ENCODE measurements at places on chromosomes 12 and 14. TPM values are rescaled to one million over a fixed set of nuclear protein-coding genes. Genes with fewer than 3 reads are reported as not detected.

- DNase-seq, result no peak
- no peak overlapping the region for H3K4me3 ChIP-seq
- no peaks in the 10 kb centered on the region for H3K4me1 ChIP-seq
Observed at GRCh38 chr12:97520106-97520505, 57.5 kb downstream of the RMST start.

GRCh38 chr14:57612946-57613345, 119.3 kb upstream of the CCDC198 start:
- H3K4me1 ChIP-seq, result no peaks in the 10 kb centered on the region
- no peak overlapping the region for H3K27ac ChIP-seq
- no peak for DNase-seq
- no peak overlapping the region for H3K4me3 ChIP-seq
- peaks cover 3% of the 10 kb centered on the region for H3K27me3 ChIP-seq
- no peaks in the 10 kb centered on the region for H3K36me3 ChIP-seq

CLEC6A gene
- total RNA-seq, result not detected

DNA sequence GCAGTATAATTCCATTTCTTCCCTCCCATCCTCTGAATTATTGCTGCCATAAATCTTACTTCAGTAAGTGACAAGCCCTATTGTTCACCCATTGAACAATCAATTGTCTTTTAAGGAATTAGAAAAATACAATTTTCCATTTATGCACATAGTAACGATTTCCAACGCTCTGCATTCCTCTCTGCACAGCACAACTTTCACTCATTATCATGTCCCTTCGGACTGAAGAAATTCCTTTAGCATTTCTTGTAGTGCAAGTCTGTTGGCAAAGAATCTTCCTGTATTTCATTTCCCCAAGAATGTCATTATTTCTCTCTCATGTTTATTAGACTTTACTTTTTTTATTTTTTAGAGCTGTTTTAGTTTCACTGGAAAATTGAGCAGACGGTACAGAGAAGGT, 252.1 kb upstream of the RTL1 start:
- no peak overlapping the region for H3K4me3 ChIP-seq
- H3K4me1 ChIP-seq, result peaks cover 2% of the 10 kb centered on the region
- peaks cover 29% of the 10 kb centered on the region for H3K27me3 ChIP-seq
- no peaks in the 10 kb centered on the region for H3K36me3 ChIP-seq
- H3K27ac ChIP-seq, result no peak overlapping the region

DNA sequence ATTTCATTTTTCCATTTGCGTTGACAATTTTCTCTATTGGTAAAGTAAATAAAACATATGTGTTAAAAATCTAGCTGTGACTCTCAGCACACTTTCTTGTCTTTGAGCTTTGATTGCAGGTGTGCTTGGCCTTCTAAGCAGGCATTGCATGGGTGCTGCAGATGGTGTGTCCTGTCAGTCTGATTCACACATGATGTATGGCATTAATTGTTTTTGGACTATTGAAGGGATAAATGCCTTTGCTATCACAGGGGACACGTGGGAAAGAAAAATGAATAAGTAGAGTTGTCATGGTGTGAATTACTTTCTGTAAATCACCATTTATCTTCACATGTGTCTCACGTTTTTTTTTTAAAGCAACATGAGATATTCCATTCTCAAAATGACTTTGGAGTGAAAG, 211.3 kb upstream of the NAV3 start:
- no peaks in the 10 kb centered on the region for H3K4me1 ChIP-seq
- no peaks in the 10 kb centered on the region for H3K36me3 ChIP-seq
- H3K4me3 ChIP-seq, result no peak overlapping the region
- no peak overlapping the region for H3K27ac ChIP-seq
- H3K27me3 ChIP-seq, result no peaks in the 10 kb centered on the region

DNA sequence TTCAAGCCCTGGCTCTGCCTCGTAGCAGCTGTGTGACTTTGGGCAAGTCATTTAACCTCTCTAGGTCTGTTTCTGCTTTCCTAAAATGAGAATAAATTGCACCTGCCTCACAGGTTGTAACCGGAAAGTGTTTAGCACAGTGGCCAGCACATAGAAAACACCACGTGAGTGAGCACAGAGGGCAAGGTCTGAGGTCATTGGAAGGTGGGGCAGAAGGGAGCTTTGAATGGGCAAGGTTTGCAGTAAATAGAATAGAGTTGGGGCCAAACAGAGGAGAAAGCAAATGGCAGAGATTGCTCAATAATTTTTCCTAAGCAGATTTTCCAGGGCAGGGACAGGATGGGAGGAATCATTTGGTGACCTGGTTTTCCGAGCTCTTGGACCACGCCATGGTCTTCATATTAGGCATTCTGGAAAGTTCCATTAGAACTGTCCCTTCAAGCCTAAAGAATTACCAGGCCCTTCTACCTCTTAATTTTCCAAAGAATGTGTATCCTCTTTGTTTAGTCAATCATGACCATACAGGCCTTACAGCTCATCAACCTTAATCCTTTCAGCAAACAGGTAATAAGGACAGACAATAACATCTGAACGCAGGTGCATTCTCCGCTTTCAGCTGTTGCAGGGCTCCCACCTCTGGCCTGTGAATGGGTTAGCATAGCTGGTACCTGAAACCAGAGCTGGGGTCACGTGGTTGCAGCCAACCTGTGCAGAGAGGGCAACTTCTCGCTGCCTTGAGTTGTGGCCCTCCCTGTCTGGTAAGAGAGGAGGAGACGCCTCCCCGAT, 53.8 kb downstream of the VWF start:
- no peaks in the 10 kb centered on the region for H3K36me3 ChIP-seq
- no peak for DNase-seq
- no peak overlapping the region for H3K27ac ChIP-seq
- H3K27me3 ChIP-seq, result peaks cover 12% of the 10 kb centered on the region

- no peak for DNase-seq
- H3K27ac ChIP-seq, result no peak overlapping the region
- no peaks in the 10 kb centered on the region for H3K36me3 ChIP-seq
- no peak overlapping the region for H3K4me3 ChIP-seq
- no peaks in the 10 kb centered on the region for H3K4me1 ChIP-seq
Observed at GRCh38 chr12:23482571-23482970, 466.9 kb downstream of the SOX5 start.

SMCO2 gene
- total RNA-seq, result 0.32 TPM

DNA sequence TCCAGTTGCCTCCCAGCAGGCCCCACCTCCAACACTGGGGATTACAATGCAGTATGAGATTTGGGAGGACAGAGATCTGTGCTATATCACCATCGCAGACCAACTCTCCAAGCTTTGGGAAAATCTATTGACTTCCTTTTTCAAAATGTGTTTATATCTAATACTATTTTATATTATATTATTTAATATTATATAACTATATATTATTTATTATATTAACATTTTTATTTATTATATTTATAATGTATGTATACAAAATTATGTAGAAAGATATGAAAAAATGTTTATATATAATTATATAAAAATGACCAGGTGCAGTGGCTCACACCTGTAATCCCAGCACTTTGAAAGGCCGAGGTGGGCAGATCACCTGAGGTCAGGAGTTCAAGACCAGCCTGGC, 36.4 kb downstream of the DNAH10 start:
- no peak for DNase-seq
- H3K36me3 ChIP-seq, result no peaks in the 10 kb centered on the region
- no peaks in the 10 kb centered on the region for H3K4me1 ChIP-seq
- no peak overlapping the region for H3K27ac ChIP-seq

BMAL2 gene
- total RNA-seq, result 9.7 TPM

DNA sequence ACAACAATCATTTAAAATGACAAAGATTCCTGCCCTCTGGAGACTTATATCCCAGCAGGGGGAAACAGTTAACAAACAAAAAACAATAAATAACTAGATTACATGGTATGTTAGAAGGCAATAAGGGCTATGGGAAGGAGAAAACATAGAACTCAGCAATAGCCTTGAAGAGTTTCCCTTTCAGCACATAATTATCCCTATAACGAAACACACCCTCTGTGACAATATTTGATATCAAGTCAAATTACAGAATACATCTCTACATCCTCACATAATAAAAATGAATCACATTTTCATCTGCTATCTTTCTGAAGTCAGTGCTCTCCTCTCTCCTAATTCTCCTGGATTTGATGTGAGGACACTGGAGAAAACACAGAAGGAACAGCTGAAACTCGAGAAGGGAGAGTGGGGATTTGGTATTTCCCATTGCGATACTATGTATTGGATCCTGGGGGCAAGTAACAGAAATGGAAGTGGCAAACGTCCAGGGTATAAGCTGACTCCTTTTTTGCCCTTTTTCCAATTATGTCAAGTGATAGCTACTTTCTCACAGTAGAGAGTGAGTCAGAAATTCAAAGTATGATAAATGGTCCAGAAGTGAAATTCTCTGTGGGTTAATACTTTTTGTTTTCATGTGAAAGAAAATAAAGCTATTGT, 9.7 kb upstream of the PTGER2 start:
- DNase-seq, result no peak
- no peak overlapping the region for H3K4me3 ChIP-seq
- H3K36me3 ChIP-seq, result no peaks in the 10 kb centered on the region
- H3K27ac ChIP-seq, result no peak overlapping the region

ELK3 gene
- 7.7 TPM for total RNA-seq

DNA sequence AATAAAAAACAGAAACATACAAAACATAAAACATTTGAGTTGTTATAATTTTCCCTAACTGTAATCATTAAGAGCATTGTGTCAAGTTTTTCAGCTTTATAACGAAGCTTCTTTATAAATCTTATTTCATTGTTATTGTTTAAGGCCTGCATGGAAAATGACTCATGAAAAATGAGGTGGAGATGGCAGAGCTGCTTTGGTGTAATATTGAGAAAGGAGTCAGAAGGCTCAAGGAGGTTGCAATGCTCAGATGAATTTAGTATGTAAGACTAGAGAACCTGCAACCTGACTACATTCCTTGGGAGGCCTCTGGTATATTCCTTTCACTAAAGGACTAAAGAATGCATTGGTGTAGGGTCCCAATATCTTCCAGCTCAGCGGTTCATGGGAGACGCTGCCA, 61.5 kb downstream of the TMEM30B start:
- peaks cover 33% of the 10 kb centered on the region for H3K27me3 ChIP-seq
- no peak for DNase-seq
- no peaks in the 10 kb centered on the region for H3K36me3 ChIP-seq
- H3K4me3 ChIP-seq, result no peak overlapping the region
- H3K4me1 ChIP-seq, result peaks cover 2% of the 10 kb centered on the region
- no peak overlapping the region for H3K27ac ChIP-seq

DNA sequence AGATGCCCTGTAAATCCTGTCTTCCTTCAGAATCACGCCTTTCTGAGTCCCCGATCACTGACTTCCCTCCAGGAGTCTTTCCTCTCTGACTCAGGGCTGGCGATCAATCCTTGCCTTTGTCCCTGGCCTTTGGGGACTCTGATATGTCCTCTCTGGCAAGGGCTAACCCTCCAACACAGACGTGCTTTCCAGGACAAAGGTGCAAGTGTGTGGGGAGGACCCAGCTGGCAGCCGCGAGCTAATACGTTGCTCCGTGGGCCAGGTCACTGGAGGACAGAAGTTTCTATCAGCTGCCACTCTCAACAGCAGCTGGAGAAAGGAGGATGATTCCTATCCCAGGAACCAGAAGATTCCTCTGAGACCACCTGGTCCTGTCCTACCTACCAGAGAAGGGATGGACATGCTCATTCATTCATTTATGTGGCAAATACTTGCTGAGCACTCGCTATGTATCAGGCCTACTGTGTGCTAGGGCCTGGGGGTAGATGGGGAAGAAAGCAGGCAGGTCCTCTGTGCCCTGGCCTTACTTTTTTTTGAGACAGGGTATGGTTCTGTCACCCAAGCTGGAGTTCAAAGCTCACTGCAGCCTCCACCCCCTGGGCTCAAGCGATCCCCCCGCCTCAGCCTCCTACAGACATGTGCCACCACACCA, 8.5 kb upstream of the SCARB1 start:
- H3K4me3 ChIP-seq, result no peak overlapping the region
- no peak overlapping the region for H3K27ac ChIP-seq
- peaks cover 7% of the 10 kb centered on the region for H3K4me1 ChIP-seq
- peaks cover 8% of the 10 kb centered on the region for H3K27me3 ChIP-seq
- DNase-seq, result no peak
- H3K36me3 ChIP-seq, result no peaks in the 10 kb centered on the region

DNA sequence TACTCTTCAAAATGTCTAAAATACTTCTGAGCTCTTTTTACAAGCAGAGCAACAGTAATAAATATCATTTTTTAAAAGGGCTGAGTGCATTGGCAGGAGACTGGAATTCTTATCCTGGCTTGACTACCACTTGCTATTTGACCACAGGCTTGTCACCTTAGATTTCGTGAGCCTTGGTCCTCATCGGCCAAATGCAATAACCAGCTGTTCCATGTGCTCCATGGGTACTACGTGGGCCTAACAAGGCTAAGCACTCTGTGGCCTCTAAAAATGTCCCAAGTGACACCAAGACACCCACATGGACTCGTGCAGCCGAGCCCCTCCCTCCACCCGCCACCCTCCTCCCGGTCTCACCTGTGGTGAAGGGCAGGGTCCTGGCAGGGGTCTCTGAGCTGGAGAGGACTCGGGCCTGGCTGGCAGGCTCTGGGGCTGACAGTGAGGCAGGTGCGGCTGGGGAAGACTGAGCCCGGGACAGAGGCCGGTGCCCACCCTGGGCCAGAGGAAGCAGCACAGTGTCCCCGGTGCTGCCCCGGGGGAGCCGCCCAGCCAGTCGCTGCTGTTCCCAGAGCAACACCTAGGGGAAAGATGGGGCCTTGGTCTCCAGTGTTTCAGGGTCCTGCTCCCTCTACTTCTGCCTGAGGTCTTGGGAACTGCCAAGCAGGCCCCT, 20.1 kb downstream of the SLC48A1 start:
- peak overlapping the region; percentile 22 for H3K27ac ChIP-seq
- no peaks in the 10 kb centered on the region for H3K27me3 ChIP-seq
- no peak for DNase-seq
- peaks cover 9% of the 10 kb centered on the region for H3K4me1 ChIP-seq

NUAK1 gene
- not detected for total RNA-seq

DNA sequence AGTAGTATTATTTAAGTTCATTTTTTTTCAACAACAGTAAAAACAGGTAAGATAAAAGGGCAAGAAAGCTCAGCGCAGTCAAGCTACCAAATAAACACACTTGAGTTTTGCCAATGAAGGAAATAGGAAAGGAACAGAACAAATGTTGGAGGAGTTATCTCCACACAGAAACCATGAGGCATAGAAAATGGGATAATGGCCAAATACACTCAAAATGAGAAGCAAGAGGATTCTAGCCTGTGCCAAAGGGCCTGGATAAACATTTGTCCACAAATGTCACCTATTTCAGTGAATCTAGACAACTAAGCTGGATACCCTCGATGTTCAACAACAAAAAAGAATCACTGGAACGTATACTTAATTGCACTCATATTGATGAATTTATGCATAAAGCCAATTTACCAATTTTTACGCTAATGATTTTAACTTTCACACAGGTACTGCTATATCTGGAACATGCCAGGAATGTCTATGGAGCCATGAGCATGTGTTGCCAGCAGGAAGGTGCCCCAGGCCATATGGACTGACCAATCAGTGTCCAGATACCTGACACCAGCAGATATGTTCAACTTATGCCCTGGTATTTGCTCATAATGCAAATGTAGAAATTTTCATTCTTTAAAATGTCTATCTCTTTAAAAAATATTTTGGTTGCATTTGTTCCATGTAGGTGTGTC, 21.1 kb downstream of the ST8SIA1 start:
- no peaks in the 10 kb centered on the region for H3K36me3 ChIP-seq
- no peak overlapping the region for H3K4me3 ChIP-seq
- peaks cover 9% of the 10 kb centered on the region for H3K27me3 ChIP-seq
- no peaks in the 10 kb centered on the region for H3K4me1 ChIP-seq

GRCh38 chr12:45294906-45295305, 79.0 kb downstream of the ANO6 start:
- no peaks in the 10 kb centered on the region for H3K4me1 ChIP-seq
- no peak overlapping the region for H3K4me3 ChIP-seq
- H3K27ac ChIP-seq, result no peak overlapping the region

RNASE3 gene
- not detected for total RNA-seq
